Glutamatergic neuron (in vitro differentiated cells): ENCODE measurements at places on chromosomes 2 and 18. TPM values are rescaled to one million over a fixed set of nuclear protein-coding genes. Genes with fewer than 3 reads are reported as not detected.

GRCh38 chr2:85772019-85772745 lies 18.4 kb downstream of the ATOH8 start:
- DNase-seq = peak; percentile 79
- H3K27ac ChIP-seq = peak overlapping the region; percentile 94
- peak overlapping the region; percentile 81 for H3K4me3 ChIP-seq
- H3K27me3 ChIP-seq = peaks cover 6% of the 10 kb centered on the region
- no peaks in the 10 kb centered on the region for H3K36me3 ChIP-seq

GRCh38 chr2:46353509-46353908 lies 56.3 kb downstream of the EPAS1 start:
- H3K27me3 ChIP-seq = peaks cover 3% of the 10 kb centered on the region
- H3K4me1 ChIP-seq = no peaks in the 10 kb centered on the region
- peaks cover 1% of the 10 kb centered on the region for H3K36me3 ChIP-seq
- DNase-seq = no peak

DNA sequence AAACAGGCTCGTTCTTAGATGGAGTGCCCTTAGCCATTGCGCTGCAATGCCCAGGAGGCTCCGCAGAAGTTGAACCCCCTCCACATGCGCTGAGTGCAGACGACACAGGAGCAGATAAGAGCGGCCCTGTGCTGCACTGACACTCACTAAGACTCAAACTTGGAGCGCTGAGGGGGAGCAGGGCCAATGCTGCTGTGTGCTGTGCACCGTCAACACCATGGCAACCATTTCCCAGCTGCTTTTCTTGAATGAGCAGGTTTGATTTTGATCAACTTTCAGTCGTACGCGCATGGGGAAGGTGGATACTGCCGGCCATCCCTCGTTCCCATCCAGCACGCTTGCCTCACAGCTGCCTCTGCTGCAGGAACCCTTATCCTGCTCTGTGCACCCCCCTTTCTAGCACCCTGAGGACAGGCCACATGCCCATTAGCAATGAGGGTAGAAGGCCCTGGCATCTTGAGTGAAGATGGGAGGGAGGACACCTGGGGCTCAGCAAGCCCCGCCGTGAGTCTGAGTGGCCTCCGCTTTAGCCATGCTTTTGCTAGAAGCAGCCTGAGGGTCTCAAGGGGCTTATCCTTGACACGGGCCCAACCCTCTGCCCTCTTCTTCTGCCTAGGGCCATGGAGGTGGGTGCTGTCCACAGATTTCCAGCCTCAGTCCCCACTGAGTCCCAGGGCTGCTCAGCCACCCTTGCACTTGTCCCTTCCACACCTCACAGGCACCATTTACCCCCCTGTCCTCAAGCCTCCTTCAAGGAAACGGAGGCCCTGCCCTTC lies 271.9 kb downstream of the PHLPP1 start:
- no peak overlapping the region for H3K4me3 ChIP-seq
- H3K27ac ChIP-seq = no peak overlapping the region
- H3K27me3 ChIP-seq = peaks cover 4% of the 10 kb centered on the region
- H3K4me1 ChIP-seq = peaks cover 14% of the 10 kb centered on the region

DNA sequence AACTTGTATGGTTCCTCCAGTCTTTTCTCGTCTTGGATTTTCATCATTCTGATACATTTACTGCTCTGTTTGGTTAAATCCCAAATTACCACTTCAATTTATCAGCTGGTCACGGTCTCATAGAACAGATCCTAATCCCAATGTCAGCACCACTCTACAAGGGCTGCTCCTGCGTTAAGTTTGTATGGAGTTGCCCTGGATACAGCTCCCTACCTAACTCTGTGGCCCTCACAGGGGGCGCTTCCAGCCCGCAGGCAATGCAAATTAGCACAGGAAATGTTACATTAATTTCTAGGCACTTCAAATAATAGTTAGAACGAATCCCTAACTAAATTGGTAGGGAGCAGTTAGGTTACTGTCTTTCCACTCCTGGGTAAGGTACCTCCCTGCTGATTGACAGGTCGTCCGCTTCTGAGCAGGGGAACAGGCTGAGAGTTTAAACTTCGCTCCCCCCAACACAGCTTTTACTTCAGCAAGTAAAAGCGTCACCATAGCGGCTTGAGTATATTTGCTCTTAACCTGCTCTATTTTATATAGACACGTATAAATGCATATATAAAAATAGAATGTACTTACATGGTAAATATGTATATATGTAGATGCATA lies 238.5 kb upstream of the FANCL start:
- H3K27me3 ChIP-seq = no peaks in the 10 kb centered on the region
- H3K27ac ChIP-seq = no peak overlapping the region
- DNase-seq = no peak

DNA sequence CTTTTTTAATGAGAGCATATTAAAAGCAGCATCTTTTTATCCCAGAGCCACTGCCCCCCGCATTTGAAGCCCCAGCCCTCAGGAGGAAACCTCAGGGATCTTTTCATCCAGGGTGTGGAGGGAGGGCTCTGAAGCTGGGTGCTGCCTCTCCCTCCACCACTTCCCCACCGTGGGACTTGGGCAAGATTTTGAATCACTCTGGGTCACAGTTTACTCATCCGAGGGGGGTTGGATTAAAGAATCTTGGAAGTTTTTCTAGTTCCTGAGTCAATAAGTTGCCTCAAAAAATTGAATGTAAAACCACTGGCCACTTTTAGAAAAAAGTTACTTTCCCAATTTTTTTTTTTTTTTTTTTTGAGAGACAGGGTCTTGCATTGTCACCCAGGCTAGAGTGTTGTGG lies 62.0 kb upstream of the ANKRD44 start:
- no peak overlapping the region for H3K27ac ChIP-seq
- peaks cover 6% of the 10 kb centered on the region for H3K36me3 ChIP-seq
- no peak for DNase-seq

DNA sequence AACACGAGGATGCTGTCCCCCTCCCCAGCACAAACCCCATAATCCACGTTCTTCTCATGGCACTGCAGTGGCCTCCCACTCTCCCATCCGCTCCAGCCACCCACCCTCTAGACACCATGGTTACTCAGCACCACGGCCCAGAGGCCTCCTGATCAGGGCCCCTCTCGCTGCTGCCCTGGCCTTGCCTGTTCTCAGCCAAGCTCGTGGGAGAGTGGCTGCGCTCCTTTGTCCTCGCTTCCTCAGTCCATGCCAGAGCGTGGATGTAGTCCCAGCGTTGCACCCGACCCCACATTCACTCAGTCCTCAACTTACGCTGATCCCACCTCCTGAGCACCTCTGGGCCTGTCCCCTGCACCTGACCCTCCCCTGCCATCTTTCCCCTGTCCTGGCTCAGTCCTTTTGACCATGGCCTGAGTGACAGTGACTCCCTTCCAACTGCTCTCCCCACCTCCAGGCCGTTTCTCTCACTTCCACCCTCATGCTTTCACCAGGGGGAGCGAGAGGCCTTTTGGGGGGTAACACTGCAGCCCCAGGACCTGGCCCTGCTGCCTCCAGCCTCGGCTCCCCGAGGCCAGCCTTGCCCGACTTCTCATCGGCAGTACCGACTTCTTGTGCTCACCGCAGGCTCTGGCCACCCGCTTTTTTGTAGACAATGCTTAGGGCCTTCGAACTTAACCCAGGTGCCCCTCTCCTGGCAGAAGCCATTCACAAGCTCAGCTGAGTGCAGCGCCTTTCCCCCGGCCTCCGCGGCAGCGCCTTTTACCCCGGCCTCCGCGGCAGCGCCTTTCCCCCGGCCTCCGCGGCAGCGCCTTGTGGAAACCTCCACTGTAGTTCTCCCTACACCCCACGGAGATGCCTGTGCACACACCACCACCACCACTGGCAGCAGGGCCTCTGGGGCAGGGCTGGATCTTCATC lies 131.4 kb downstream of the CLIP4 start:
- peak overlapping the region; percentile 70 for H3K27ac ChIP-seq
- no peak overlapping the region for H3K4me3 ChIP-seq
- peaks cover 7% of the 10 kb centered on the region for H3K27me3 ChIP-seq
- no peak for DNase-seq
- peaks cover 7% of the 10 kb centered on the region for H3K4me1 ChIP-seq

GRCh38 chr18:72849671-72850070 lies 18.1 kb downstream of the NETO1 start:
- H3K36me3 ChIP-seq = no peaks in the 10 kb centered on the region
- no peak for DNase-seq
- H3K4me3 ChIP-seq = no peak overlapping the region

GRCh38 chr2:45311559-45311958 lies 299.5 kb downstream of the SRBD1 start:
- no peaks in the 10 kb centered on the region for H3K27me3 ChIP-seq
- H3K27ac ChIP-seq = no peak overlapping the region
- no peak overlapping the region for H3K4me3 ChIP-seq
- no peak for DNase-seq
- peaks cover 12% of the 10 kb centered on the region for H3K36me3 ChIP-seq

GRCh38 chr2:239944694-239945551 lies 80.2 kb downstream of the NDUFA10 start:
- H3K27ac ChIP-seq = peak overlapping the region; percentile 55
- peak overlapping the region; percentile 30 for H3K4me3 ChIP-seq
- DNase-seq = peak; percentile 48
- H3K36me3 ChIP-seq = peaks cover 5% of the 10 kb centered on the region
- peaks cover 14% of the 10 kb centered on the region for H3K4me1 ChIP-seq
- peaks cover 9% of the 10 kb centered on the region for H3K27me3 ChIP-seq

GRCh38 chr18:12301263-12302005 lies 6.6 kb upstream of the TUBB6 start:
- H3K4me1 ChIP-seq = no peaks in the 10 kb centered on the region
- peaks cover 3% of the 10 kb centered on the region for H3K27me3 ChIP-seq
- DNase-seq = no peak

DNA sequence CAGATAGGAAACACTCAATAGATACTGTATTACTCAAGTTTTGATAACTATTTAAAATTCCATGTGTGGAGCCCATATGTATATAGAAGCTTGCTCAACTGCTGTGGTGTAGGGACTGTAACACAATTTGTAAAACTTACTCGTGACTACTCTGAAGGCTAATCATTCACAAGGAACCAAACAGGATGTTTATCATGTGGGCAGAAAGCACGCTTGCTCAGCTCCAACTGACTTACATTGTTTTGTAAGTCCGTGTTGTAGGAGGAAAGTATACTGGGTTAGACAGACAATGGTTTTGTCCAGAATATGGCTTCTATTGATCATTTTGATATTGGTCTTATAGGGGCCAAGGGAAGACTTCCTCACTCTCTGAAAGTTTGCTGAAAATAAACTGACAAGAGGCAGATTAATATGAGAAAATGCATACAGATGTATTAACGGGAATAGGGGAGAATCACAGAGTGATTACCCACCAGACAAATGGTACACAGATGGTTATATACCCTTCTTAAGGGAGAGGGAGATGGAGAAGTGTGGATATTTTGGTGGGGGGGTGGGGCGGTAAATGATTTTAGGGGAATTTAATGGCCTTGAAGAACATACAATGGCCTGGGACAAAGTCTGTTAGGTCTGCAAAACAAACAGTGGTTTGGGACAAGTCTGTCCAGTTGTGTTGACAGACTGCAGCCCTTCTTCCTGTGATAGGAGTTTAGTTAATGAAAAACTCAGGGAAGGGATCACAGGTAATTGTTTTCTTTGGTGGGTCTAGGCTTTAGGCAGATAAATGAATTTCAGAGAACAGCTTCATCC lies 259.3 kb upstream of the SP5 start:
- H3K4me1 ChIP-seq = no peaks in the 10 kb centered on the region
- no peak for DNase-seq
- no peak overlapping the region for H3K4me3 ChIP-seq
- no peaks in the 10 kb centered on the region for H3K36me3 ChIP-seq
- peaks cover 3% of the 10 kb centered on the region for H3K27me3 ChIP-seq
- no peak overlapping the region for H3K27ac ChIP-seq

ADGRF3 gene
- total RNA-seq = 0.54 TPM

MERTK gene
- total RNA-seq = 2.3 TPM

KANSL3 gene
- 32.5 TPM for total RNA-seq

G6PC2 gene
- not detected for total RNA-seq

STPG4 gene
- 1.3 TPM for total RNA-seq

GYPC gene
- 2.0 TPM for total RNA-seq
